Ammon's horn (tissue), 1 donor: ENCODE measurements at places on chromosomes 5 and 9.

GRCh38 chr9:115591584-115591984 is 473.6 kb upstream of the TNC start:
- DNase-seq, result peak; percentile 75

GRCh38 chr9:113598883-113599282 is 135.4 kb downstream of the RGS3 start:
- DNase-seq, result no peak

DNA sequence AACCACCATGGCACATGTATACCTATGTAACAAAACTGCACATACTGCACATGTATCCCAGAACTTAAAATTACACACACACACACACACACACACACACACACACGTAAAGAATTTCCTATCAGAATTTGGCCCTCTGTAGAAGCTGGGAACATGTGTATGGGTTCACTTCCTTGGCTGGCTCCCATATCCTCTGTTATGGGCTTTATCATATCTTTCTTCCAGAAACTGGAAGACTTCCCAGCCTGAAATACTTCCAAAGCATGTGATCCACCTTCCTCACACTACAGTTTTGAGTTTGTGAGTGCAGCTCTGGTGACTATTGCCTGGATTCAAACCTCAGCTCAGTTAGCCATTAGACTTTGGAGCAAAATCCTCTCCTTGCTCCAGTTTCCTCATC is 78.6 kb upstream of the GDNF start:
- DNase-seq, result no peak

GRCh38 chr5:174056064-174056847 is 10.8 kb downstream of the NSG2 start:
- DNase-seq, result no peak

DNA sequence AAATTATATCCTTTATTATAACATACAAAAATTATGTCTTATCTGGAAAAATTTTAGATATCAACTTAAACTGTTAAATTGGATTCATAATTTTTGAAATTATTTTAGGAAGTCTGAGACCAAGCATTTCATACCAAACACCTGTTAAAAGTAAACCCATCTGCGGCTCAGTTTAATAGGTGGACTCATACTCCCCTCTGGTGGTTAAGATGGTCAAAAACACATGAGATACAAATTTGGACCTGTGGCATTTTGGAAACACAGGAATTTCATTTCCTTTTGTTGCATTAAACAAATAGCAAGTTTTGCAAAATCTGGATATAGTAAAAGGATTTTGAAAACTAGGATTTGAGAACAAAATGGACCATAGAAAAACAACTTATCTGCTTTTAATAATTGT is 53.7 kb downstream of the RGMB start:
- peak; percentile 27 for DNase-seq

DNA sequence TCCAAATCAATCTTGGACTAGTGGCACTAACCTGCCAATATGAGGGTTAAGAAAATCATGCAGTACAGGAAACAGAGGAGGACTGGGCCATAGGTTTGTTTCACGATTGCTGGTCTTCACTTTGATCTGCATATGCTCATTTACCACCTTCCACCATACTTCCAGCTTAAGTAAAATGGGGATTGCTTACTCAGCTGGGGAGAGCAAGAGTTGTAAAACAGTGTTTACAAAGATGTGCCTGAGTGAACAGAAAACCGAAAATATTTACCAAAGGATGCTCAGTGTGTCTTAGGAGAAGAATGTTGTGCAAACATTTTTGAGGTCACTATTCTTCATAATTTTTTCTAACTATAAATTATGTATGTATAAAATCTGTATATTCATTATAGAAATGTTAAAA is 65.1 kb upstream of the DNAH5 start:
- no peak for DNase-seq

DNA sequence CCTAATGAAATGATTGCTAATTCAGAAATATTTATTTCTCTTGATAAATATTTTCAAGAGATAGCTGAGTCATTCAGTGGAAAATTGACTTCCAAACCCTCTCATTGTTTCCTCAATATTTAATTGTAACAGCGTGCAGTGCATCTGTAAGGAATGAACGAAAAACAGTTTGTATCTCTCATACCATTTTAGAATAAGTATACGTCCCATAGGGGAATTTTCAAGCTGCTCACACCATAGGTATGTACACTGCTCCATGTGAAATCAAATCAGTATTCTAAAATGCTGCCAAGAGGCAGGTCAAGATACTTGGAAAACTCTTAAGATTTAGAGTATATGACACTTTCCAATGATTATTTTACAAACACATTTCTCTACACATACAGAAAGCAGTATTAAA is 202.2 kb downstream of the ARL15 start:
- no peak for DNase-seq

GRCh38 chr9:83999141-83999918 is 18.7 kb downstream of the RMI1 start:
- DNase-seq, result no peak

DNA sequence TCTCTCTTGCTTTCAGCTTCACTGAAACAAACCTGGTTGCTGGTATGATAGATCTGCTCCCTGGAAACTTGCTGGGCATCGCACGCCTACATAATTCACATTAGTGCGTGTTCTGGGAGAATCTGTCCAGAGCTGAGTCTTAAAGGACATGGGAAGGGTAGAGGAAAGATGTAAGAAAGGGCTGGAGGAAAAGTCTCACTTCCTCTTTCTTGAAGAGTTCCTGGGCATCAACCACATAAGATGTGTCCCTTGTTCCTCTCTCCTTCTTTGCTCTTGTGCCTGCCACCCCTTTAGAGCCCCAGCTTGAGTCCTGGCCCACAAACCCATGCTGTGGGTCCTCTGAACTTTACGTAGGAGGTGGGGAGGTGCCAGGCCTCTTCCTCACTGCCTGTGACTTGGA is 205.3 kb upstream of the PANK3 start:
- DNase-seq, result no peak

GRCh38 chr9:110244616-110245015 is 11.7 kb downstream of the TXN start:
- DNase-seq, result no peak

DNA sequence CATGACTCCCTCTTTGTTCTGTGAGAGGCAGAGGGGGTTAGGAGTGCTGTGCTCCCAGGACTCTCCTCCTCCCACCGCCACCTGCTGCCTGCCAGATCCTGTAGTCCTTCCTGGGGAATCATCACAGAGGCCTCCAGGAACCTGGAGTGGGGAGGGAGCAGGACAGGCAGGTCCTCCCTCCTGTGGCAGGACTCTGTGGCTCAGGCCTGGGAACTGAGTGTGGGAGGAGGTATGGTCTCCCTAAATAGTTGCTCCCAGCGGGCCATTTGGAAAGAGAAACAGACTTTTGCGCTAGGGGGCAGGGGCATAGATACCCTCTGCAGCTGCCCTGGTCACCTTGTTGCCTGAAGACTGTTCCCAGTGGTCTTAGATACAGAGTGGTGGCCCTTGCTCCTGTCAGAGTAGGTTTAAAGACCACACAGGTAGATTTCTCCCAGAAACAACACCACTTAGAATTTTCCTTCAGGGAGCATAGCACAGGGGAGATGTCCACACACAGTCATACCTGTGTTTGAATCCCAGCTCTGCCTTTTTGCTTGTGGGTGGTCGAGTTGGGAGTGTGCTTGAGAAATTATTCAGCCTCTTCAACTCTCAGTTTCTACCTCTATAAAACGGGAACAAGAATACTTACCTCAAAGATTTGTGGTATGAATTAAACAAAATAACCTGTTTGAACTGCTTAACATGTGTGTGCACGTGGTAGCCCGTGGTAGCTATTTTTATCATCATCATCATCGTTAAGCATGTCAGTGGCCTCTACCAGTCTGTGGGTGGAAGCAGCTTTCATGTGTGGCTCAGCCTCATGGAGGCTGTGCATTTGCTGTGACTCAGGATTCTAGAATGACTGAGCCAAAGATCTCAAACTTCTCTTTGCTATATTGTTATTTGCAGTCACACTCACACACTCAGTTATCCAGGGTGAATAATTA is 55.8 kb downstream of the SLC22A5 start:
- no peak for DNase-seq

DNA sequence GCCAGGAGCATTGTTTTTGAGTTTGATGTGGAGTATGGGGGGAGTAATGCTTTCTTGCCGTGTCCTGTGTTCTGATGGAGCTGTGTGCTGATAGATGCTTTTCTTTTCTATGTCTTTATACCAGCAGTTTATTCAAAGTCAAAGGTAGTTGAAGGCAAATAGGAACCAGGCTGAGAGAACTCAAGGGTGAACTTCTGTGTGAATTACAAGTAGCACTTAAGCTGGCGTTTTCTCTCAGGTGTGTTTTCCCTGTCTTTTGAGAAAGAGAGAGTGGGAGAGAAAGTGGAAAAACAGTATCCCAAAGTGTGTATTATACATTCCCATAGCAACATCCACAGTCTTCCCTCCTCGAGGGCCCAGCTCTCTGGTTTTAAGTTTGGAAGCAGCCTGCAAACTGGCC is 1.5 kb downstream of the TNFAIP8 start:
- no peak for DNase-seq

DNA sequence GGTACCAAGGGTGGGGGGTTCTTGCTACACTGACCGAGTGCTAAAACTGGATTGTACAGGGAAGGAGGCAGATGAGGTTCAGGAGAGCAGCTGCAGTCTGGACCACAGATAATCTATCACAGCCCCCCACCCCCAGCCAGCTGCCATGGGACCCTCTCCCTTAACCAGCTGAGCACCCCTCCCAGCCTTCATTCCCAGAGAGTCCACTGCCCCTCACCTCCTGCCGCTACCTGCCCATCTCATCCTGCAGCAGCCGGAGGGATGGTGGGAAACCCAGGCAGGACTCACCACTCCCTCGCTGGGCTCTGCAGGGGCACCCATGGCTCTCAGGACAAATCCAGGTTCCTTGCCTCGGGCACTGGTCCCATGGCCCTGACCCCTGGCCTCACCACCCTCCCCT is 66.7 kb downstream of the MRPL36 start:
- no peak for DNase-seq

- DNase-seq, result no peak
These were observed 96.3 kb downstream of the ADAMTS12 start for GRCh38 chr5:33795496-33795895.

DNA sequence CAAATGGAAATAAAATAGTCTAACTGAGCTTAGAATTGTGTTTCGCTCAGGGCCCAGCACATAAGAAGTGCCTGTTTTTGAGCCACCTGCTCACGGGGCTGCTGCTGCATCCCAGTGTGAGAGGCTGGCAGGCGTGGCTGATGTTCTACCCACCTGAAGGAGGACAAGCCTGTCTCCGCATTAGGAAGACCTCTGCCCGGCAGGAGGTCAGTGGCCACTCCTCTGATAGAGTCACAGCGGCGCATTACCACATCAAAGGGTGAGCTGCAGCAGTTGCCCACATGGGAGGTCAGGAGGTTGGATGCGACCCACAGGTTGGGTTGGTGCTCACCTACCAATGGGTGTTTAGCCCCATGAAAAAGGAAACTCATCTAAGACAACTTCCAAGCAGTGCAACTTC is 3.7 kb upstream of the SLC6A7 start:
- no peak for DNase-seq

GRCh38 chr5:68479524-68479923 is 264.0 kb downstream of the PIK3R1 start:
- DNase-seq, result no peak

GRCh38 chr5:149466457-149466972 is 84.7 kb downstream of the CSNK1A1 start:
- DNase-seq, result peak; percentile 33

- no peak for DNase-seq
These were observed 77.8 kb downstream of the ERBIN start for GRCh38 chr5:66004216-66004615.

DNA sequence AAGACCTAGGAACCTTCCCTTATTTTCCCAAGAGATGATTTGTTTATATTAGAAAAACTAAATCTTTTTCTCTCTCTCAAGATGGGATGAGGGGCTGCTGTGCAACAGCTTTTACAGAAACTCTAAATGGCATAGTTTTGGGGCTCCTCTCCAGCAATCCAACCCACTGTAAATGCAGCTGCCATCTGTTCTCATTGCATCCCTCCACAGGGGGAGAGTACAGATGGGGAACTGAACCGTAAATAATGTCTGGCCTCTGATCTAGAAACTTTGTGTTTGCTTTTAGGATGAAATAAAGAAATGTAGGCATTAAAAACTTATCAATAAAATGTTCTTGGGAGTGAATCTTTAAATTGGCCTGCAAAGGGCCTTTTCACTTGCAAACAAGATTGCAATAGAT is 291.4 kb downstream of the MCTP1 start:
- no peak for DNase-seq

- DNase-seq, result no peak
These were observed 302.4 kb upstream of the PANK3 start for GRCh38 chr5:168881427-168882149.

- DNase-seq, result no peak
These were observed 230.4 kb upstream of the PUM3 start for GRCh38 chr9:3074247-3074646.

GRCh38 chr9:87516222-87516925 is 18.7 kb downstream of the DAPK1 start:
- peak; percentile 43 for DNase-seq

DNA sequence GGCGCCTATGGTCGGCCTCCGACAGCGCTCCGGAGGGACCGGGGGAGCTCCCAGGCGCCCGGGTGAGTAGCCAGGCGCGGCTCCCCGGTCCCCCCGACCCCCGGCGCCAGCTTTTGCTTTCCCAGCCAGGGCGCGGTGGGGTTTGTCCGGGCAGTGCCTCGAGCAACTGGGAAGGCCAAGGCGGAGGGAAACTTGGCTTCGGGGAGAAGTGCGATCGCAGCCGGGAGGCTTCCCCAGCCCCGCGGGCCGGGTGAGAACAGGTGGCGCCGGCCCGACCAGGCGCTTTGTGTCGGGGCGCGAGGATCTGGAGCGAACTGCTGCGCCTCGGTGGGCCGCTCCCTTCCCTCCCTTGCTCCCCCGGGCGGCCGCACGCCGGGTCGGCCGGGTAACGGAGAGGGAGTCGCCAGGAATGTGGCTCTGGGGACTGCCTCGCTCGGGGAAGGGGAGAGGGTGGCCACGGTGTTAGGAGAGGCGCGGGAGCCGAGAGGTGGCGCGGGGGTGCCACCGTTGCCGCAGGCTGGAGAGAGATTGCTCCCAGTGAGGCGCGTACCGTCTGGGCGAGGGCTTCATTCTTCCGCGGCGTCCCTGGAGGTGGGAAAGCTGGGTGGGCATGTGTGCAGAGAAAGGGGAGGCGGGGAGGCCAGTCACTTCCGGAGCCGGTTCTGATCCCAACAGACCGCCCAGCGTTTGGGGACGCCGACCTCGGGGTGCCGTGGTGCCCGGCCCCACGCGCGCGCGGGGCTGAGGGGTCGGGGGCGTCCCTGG is 561 bp downstream of the DAPK1 start:
- peak; percentile 66 for DNase-seq

DNA sequence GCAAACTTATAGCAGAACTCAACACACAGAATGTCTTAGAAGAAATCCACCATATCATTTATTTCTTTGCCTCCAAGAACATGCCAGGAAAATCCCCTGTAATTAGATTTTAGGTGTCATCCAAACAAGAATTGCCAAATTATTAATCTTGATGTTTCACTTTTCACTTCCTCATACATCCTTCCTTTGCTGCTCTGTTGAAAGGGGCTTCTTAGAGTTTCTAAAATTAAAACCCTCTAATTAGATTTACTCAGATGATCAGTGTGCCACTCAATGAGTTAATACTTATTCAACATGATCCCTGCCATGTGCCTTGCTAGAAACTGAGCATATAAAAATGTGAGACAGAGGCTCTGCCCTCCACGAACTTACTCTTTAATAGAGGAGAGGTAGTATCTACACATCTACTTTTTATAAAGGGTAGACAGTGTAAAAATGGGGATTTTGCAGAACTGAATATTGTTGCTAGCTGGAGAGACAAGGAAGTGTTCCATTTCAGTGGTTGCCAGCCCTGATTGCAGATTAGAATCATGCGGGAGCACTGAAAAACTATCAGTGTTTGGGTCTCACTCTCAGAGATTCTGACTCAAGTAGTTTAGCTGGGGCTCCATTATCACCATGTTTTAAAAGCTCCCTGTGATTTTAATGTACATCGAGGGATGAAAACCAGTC is 498.4 kb downstream of the TLE4 start:
- DNase-seq, result no peak
